CD4-positive, alpha-beta T cell treated with Interleukin-4 for 4 hours (primary cell): ENCODE measurements at places on chromosomes 6 and 20.

- no peak for DNase-seq
Measured at GRCh38 chr20:6184086-6184485, 61.3 kb upstream of the FERMT1 start.

GRCh38 chr6:6723361-6723760 lies 134.8 kb downstream of the LY86 start:
- DNase-seq = no peak

DNA sequence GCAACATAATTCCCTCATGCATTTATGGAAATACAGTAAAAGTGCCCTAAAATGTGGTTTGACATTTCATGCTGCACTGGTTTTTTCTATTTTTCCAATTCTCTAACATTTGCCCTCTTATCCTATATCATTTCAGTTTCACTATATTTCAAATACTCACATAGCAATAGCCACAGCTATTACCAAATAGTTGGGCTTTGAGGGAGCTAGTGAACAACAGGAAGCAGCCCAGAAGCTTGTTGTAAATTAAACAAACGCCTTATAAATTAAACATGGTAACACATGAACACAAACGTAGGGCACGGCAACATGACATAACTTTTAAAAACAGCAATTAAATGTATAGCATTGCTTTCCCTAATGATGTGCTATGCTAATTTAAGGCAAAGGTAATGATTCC lies 469.0 kb downstream of the CDC5L start:
- no peak for DNase-seq

GRCh38 chr20:10508468-10509251 lies 73.6 kb downstream of the SLX4IP start:
- no peak for DNase-seq

DNA sequence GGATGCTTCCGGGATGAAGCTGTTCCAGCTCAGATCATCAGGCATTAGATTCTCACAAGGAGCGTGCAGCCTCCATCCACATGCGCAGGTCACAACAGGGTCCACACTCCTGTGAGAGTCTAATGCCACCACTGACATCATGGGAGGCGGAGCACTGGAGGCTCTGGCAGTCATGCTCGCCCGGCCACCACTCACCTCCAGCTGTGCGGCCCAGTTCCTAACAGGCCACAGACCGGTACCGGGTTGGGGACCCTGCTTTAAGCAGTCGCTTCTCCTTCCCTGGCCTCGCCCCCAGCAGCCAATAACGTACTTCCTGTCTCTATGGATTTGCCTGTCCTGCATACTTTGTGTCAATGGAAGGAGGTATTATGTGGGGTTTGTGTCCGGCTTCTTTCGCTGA lies 236.8 kb downstream of the TAF4 start:
- no peak for DNase-seq

DNA sequence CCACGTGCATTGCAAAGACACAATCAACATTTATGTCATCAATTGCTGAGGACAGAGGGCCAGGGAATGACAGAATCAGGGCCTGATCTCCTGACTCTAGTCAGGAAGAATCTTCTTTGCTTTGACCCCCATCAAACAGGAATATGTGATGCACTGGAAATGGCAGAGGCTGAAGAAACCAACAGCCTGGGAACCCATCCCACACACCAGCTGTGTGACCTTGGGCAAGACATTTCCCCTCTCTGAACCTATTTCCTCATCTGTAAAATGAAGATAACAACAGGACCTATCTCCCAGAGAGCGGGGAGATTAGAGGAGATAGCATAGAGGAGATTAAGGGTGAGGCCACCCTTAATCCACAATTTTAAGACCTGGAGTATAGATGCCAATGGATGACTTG lies 1.5 kb downstream of the HNF4A start:
- no peak for DNase-seq

DNA sequence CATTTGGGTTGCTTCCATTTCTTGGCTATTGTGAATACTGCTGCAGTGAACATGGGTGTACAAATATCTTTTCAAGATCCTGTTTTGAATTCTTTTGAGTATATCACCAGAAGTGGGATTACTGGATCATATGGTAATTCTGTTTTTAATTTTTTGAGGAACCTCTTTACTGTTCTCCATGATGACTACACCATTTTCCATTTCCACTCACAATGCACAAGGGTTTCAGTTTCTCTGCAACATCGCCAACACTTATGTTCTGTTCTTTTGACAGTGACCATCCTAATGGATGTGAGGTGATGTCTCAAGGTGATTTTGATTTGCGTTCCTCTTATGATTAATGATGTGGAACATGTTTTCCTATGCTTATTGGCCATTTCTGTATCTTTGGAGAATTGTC lies 214.4 kb upstream of the ZFP64 start:
- no peak for DNase-seq

DNA sequence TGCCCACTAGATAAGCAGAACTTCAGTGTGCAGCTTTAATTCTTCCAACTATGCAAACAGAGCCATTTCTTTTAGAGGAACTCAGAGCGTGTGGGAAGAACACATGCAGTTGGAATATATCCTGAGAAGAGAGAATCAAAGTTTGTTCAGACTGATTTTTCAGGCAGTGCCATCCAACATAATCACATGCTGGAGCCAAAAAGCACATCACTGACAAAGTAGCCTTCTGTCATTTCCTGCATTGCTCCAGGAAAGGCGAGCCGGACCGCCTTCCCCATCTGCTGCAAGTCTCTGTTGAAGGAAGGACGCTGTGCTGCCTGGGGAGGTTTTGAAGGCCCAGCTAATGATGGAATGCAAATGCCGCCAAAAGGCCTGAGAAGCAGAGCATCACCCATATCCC lies 98.4 kb downstream of the DOK5 start:
- no peak for DNase-seq

GRCh38 chr20:35003211-35004031 lies 47.8 kb downstream of the MYH7B start:
- DNase-seq = no peak

- DNase-seq = no peak
Measured at GRCh38 chr20:605237-605636, 4.9 kb downstream of the TCF15 start.

GRCh38 chr20:16434062-16434664 lies 139.1 kb downstream of the KIF16B start:
- DNase-seq = peak; percentile 24

- DNase-seq = no peak
Measured at GRCh38 chr6:159083146-159083545, 38.4 kb upstream of the TAGAP start.

- DNase-seq = no peak
Measured at GRCh38 chr6:5695260-5696245, 311.2 kb downstream of the NRN1 start.

- DNase-seq = no peak
Measured at GRCh38 chr20:57040924-57041323, 225.5 kb downstream of the BMP7 start.

- no peak for DNase-seq
Measured at GRCh38 chr6:44670146-44670545, 282.6 kb downstream of the CDC5L start.

- no peak for DNase-seq
Measured at GRCh38 chr6:36025260-36025931, 955 bp upstream of the SLC26A8 start.

DNA sequence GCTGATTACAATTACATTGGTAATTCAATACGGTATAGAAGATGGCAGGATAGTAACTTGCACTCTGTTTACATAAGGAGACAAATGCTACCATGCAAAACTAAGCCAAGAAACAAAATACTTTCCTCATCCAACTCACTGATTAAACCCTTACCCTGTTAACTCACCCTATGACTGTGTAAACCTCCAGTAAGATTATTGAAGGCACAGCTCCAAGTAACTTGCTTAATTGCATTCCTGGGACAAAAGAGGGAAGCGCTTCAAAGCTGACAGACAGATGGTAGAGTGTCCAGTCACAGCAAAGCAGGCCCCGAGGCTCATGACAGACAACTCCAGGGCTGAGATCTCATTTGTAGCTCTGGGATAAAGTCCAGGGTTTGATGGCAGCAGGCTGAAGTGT lies 6.9 kb upstream of the KIF16B start:
- DNase-seq = no peak

GRCh38 chr20:41165001-41165882 lies 27.9 kb downstream of the PLCG1 start:
- DNase-seq = no peak

DNA sequence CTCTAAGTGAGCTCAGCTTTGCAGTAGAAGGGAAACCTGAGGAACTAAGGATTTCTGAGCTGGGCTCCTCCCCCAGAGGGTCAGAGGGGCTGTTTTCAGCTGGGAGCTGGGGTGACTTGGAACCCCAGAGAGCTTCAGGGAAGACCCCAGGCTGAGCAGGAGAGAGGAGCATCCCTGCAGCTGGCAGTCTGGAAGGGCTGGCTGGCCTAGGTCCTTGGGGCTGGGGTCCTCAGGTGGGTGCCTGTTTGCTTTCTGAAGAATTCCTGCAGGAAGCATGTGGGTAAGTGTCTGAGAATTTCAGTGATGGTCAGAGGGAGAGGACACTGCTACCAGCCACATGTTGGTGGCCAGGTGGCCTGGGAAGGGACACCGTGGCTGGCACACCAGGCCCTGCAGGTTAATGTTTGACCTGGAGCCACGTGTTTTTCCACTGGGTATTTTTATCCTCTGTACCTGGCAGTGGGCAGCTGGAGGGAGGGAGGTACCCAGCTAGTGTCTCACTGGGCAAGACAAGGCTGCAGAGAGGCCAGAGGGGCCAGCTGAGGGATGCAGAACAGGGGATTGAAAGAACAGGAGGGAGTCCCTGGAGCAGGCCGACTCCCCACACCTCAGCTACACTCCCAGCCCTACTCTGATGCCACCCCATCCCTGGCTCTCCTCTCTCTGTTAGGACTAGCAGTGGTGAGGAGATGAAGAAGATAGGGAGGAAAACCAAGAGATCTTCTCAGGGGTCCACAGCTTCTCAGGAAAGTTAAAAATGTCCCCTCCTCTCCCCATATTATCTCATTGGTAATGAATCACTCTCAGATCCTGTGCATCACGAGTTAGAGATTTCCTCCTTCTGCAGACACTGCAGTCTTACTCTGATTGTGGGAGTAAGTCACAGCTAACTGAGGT lies 143.6 kb downstream of the VEGFA start:
- DNase-seq = no peak

GRCh38 chr20:4195499-4195898 lies 180.1 kb upstream of the RNF24 start:
- DNase-seq = no peak

- DNase-seq = no peak
Measured at GRCh38 chr6:158409451-158409850, 97.2 kb downstream of the TULP4 start.
